ENCODE measurements at places on chromosomes 5 and 9.

DNA sequence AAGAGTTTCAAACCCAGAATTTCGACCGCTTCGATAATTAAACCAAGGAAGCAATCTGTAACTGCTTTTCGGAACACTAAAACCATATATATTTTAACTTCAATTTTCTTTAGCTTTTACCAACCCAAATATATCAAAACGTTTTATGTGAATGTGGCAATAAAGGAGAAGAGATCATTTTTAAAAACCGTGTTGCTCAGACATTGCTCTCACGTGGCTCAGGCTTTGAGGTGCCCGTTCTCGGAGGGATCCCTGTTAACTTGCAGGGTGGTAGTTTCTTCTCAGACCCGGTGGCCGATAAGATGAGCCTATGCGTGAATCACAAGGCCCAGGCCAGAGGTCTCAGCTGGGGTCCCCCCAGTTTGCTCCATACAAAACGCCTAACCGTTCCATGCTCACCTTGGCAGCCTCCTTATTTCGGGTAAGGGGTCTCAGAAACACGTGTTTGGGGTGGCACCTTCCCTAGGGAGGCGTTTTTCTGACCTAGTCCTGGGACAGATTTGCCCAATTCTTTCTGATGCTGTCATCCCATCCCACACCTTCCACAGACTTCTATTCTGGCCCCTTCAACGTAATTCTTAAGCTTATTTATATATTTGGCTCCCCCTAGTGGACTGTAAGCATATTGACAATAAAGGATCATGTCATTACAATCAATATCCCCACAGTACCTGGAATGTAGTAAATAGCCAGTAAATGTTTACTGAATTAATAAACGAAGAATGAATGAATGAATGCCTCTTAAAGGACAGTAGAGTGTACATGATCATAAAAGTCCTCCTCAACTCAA lies 48.1 kb downstream of the THBS4 start:
- DNase-seq, result peak; percentile 22

GRCh38 chr5:133705331-133705730 lies 93.0 kb upstream of the FSTL4 start:
- DNase-seq, result no peak

DNA sequence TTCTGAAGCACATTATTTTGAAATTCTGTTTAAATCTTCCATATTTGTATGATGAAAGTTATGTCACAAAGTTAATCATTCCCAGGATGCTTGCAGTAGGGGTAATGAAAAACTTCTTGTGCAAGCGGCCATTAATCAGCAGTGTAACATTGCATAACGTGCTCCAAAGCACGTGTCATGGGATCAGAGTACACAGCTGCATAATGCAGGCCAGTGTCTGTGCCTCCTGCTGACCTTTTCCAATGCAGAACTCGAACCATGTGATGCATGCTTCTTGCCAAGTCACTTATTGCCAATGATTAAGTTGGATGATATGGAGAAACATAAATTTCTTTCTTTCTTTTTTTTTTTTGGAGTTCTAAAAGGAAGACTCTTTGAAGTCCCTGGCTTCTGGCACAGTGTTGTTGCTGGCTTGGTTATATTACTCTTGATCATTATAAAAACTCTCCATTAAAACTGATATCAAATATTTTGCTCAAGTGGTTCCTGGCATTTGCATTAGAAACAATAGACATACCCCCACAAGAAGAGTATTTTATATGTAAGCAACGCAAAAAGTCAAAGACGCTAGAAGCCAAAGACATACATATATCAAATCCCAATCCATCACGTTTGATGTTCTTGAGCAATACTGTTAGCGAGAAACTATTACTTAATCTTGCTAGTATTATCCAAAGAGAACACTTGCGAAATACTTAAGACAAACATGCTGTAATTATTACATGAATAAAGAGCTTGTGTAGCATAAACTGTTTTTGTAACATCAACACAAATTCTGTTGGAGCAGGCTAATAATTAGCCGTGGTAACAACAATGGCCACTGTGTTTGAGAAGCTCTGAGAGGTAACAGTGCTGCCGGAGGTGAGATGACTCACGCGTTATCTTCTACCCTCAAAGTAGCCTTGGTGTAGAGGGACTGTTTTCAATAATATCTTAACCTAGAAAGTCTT lies 164.2 kb downstream of the AUH start:
- no peak for DNase-seq

- DNase-seq, result no peak
Measured at GRCh38 chr5:88283690-88284089, 15.0 kb upstream of the TMEM161B start.

GRCh38 chr9:93458712-93459111 lies 5.3 kb upstream of the FAM120AOS start:
- no peak for DNase-seq

DNA sequence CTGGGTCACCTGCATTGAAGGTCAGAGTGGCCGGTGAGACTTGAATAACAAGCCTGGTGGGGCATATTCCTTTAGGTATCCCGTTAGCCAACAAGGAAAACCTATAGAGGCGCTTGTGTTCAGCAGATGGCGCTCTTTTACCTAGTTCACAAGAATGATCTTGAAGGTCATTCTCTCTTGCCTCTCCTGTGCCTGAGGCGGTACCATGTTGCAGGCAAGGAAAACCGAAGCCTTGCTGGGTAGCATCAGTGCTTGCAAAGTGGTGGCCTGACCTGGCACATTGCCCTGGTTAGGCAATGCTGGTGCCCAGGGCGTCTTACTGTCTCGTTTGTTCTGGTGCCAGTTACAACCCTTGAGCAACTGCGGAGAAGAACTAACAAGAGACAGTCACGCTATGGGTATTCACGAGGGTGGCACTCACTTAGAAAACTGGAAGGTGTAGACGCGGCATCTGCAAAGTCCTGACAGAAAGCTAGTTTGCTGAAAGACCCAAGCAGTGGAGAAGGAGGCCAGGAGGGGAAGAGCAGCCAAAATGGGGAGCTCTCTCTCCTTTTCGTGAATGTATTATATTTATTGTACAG lies 56.7 kb downstream of the AOPEP start:
- peak; percentile 38 for DNase-seq

DNA sequence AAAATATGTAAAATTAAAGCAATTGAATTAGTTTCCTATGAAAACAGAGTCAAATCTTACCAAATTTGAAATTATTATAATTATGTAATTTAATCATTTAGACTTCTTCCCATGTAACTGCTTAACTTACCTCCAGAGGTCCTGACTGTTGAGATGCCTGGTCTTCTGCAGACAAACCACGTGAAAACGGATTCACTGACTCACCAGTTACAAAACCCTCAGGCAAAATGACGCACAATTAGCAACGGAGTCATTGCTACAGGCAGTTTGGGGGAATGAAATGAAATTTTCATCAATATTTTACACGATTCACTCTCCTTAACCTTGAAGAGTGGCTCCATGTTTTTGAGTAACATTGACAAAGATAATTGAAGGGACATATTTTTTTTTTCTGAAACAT lies 460.8 kb downstream of the MTRR start:
- no peak for DNase-seq

GRCh38 chr9:136965771-136966484 lies 11.4 kb upstream of the PTGDS start:
- no peak for DNase-seq

- no peak for DNase-seq
Measured at GRCh38 chr5:126682856-126683255, 82.1 kb downstream of the PHAX start.

- no peak for DNase-seq
Measured at GRCh38 chr5:121500310-121500709, 351.4 kb upstream of the FTMT start.

GRCh38 chr5:72101828-72102227 lies 5.4 kb upstream of the MAP1B start:
- no peak for DNase-seq

DNA sequence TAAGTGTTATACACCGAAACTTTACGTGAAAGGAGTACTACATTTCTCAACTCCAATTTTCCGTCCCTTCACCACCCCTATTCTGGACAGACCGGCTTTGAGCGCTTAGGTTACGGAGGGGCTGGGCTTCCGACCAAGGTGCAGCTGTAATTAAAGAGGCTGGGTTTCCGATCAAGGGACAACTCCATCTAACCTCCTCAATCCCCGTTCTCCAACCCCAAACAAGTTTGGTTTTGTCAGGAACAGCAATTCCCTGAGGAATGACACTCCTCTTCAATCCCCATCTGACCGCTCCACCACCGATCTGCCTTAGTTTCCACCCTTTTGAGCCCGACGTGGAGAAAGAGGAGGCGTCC lies 577 bp downstream of the TUT7 start:
- DNase-seq, result no peak

GRCh38 chr5:20609126-20609525 lies 621.1 kb upstream of the CDH18 start:
- DNase-seq, result no peak

GRCh38 chr9:36337865-36338264 lies 62.2 kb downstream of the RNF38 start:
- DNase-seq, result no peak

- DNase-seq, result no peak
Measured at GRCh38 chr5:160929360-160929759, 77.3 kb upstream of the ATP10B start.

- no peak for DNase-seq
Measured at GRCh38 chr9:133519693-133520092, 5.1 kb downstream of the MYMK start.

DNA sequence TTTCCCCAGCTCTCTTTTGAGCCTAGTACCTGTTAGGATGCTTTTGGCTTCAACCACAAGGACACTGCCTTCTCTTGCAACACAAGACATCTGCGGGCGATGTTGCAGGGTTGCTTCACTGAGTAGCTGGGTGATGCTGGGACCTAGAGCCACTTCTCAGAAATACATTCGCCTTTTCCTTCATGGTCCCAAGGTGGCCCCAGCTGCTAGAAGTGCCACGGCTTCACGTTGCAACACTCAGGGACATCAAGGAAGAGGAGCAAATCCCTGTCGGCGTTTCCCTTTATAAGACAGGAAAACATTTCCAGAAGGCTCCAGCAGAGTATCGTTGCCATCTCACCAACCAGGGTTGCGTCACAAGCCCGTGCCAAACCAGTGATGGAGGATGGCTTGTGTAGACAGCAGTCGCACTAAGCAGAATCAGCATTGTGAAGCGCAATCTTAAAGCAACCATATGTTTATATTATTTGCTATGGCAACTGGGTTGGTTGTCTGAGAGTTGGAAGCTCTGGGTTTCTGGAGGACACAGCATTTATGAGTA lies 62.7 kb downstream of the ANKRD33B start:
- no peak for DNase-seq

- DNase-seq, result no peak
Measured at GRCh38 chr5:109767997-109768396, 78.3 kb downstream of the MAN2A1 start.

- DNase-seq, result no peak
Measured at GRCh38 chr5:116605310-116606070, 30.9 kb upstream of the SEMA6A start.

GRCh38 chr5:52013523-52013922 lies 630.3 kb downstream of the ISL1 start:
- DNase-seq, result peak; percentile 94

DNA sequence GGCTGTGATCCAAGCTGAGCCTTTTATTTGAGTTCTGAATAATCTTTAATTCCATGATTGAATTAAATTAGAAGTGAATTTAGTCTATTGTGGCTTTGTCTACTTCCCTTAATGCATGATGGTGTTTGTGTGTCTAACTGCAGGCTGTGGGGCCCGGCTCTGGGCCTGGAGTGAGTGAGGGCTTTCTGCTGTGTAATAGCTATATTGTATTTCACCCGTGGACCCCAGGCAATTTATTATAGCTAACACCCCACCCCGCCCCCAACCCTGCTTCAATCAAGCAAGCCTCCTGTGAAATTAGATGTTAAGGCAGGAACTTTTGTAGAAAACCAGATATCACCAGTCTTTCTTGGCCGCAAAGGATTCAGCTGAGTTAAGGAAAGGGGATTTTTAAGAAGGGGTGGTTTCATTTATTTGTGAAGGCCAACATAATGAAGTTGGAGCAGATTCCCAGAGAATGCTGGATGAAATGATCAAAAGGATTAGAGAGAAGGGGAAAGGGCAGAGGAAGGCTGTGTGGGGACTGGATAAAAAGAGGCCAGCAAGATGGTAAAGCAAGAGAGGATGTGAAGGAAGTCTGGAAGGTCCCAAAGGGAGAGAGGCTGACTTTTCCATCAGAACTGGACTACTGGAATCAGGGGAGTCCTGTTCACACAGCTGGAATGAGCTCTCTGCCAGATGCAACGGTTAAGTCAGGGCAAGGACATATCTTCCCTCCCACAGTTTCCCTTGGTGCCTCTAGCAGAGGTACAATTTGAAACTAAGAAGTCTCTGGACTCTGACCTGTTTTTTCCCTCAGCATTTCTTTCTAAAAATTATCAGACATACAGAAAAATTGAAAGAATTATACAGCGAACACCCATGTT lies 125.3 kb upstream of the SAP30L start:
- no peak for DNase-seq

- DNase-seq, result no peak
Measured at GRCh38 chr9:137078701-137079400, 1.5 kb downstream of the UAP1L1 start.

DNA sequence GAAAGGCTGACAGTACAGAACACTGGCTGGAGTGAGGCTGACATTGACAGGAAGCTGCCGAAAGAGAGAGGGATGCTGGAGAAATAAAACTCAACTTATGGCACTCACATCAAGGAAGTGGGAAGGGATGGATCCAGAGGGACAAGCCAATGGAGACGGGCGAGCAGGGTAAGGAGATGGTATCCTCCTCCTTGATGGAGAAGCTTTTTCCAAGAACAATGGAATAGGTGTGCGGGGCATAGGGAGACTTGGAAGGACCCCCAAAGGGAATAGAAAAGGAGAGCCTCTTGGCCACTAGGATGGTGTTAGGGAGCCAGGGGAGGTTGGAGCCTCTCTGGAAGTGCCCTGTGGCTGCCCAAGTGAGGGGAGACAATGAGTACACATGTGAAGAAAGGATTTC lies 58.4 kb upstream of the GRHPR start:
- DNase-seq, result no peak

GRCh38 chr9:135339378-135339973 lies 140.1 kb upstream of the PPP1R26 start:
- DNase-seq, result no peak

DNA sequence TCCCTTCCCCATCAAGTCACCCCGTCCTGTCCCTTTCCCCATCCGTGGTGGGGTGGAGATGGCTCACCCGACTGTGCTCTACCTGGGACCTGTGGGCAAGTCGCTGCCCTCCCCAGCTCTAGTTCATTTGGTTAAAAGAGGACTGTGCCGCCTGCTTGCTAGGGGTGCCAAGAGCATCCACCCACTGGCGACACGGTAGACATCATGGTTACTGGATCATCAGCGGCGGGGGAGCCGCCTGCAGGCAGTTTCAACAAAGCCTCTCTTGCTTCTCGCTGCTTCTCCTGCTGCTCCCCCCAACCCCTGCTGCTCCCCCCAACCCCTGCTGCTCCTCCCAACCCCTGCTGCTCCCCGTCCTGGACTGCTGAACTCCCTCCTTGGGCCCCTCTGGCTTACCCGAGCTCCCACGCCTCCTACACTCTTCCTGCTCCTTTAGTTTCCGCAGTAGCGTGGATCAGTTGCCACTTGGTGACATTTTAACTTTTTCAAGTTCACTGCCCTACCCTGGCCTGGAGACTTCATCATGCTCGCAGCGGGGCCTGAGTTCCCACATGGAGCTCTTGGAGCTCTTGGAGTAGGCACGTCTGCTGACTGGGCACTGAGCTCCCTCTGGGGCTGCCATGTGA lies 22.0 kb upstream of the SCGB3A1 start:
- DNase-seq, result no peak
